ENCODE measurements at places on chromosomes 6 and 20.
A peak's percentile ranks its signal among the peaks of the same experiment; 100 is the strongest.

GRCh38 chr20:39986173-39986904 lies 702.7 kb downstream of the MAFB start:
- peak; percentile 34 for DNase-seq

DNA sequence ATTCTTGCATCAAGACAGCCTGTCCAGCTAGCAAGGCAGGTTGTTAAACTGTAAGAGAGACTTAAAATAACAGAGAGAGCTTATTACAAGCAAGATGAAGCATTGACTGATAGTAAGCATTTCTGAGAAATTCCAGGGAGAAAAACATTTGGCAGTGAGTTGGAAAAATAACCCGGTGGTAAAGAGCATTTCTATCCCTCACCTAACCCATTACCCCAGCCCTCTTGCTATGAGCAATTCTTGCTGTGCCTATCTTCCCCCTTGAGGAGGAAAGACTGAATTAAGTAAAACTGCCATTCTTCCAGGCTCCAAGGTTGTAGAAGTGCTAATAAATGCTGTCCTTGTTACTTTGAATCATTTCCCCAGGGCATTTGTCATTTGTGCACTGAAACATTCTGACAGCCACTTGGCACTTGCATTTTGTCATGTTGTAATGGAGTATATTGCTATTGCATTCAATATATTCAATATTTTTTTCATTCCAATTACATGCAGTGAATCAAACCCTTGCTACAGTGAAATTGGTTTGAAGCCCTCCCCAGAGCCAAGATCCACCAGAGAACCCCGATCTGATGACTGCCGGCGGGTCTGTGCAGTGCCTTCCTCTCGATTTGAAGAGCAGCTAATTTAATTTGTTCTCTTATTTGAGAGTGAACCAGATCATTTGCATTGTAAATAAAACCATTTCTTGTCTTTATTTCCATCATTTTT lies 291.1 kb downstream of the HIVEP2 start:
- DNase-seq, result no peak

DNA sequence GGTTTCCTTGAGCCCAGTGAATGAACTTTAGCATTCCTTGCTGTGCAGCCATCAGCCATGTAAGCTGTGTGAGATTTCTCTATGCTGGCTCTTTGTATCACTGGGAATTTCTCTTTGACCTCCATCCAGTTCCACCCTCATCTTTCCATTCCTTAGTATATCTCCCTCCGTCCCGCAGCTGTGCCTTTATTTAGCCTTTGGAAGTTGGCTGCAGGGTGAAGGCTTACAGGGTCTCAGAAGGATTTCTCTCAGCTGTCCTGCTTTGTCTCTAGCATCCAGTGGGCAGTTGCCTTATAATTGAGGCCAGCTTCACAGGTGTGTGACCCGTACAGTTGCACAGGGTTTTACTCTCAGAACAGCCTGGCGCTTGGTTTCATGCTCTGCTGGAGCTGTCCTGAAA lies 144.3 kb downstream of the PXDC1 start:
- DNase-seq, result no peak

DNA sequence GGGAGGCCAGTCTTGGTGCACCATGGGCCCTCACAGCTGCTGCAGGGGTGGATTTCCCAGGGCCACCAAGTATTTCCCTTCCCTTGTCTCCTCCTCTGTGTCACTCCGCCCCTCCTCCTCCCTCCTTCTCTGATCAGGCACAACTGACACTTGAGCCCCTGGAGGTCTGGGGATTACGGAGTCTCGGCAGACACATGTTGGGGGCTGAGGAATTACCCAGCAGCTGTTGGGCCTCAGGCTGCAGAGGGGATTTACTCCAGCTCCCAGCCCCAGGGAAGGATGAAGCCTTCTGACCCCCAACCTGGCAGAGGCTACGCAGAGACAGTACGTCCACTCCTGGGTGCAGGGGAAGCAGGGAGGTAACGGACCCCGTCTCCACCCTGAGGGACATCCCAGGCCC lies 420.5 kb upstream of the SULF2 start:
- DNase-seq, result no peak

DNA sequence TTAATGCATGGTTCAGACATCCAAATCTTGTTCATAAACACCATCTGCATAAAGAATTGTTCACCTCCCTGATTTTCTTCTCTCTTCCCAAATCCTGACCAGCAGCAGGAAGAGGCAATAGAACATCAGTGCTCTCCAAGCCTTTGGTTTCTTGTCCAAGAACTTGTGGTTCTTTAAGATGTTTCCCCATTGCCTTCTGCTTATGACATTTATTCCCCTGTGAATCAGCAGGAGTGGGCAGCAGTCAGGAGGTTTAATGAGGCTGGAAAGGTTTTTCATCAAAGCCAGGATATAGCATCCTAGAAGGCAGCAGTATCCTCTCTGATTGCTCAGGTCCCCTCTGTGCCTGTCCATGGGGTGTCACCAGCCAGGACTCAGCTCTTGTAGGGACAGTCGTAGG lies 5.3 kb downstream of the HDDC2 start:
- DNase-seq, result no peak
